Cardiac muscle cell (in vitro differentiated cells and primary cell): ENCODE measurements at places on chromosomes 2 and 18. TPM values are rescaled to one million over a fixed set of nuclear protein-coding genes. Genes with fewer than 3 reads are reported as not detected.

GRCh38 chr18:34548120-34548972 lies 161.8 kb upstream of the DTNA start:
- H3K4me3 ChIP-seq = no peak overlapping the region
- H3K27me3 ChIP-seq = no peaks in the 10 kb centered on the region
- no peaks in the 10 kb centered on the region for H3K4me1 ChIP-seq

- no peaks in the 10 kb centered on the region for H3K36me3 ChIP-seq
- H3K27ac ChIP-seq = no peak overlapping the region
- H3K4me1 ChIP-seq = no peaks in the 10 kb centered on the region
- H3K27me3 ChIP-seq = no peaks in the 10 kb centered on the region
Observed at GRCh38 chr2:19674051-19675002, 227.5 kb downstream of the TTC32 start.

- no peaks in the 10 kb centered on the region for H3K36me3 ChIP-seq
- no peaks in the 10 kb centered on the region for H3K4me1 ChIP-seq
- no peak overlapping the region for H3K4me3 ChIP-seq
Observed at GRCh38 chr2:205323929-205324328, 358.4 kb upstream of the NRP2 start.

- no peak overlapping the region for H3K27ac ChIP-seq
- H3K4me3 ChIP-seq = no peak overlapping the region
- DNase-seq = no peak
- H3K36me3 ChIP-seq = no peaks in the 10 kb centered on the region
- H3K4me1 ChIP-seq = no peaks in the 10 kb centered on the region
Observed at GRCh38 chr2:97688062-97688827, 18.7 kb downstream of the C2orf92 start.

DNA sequence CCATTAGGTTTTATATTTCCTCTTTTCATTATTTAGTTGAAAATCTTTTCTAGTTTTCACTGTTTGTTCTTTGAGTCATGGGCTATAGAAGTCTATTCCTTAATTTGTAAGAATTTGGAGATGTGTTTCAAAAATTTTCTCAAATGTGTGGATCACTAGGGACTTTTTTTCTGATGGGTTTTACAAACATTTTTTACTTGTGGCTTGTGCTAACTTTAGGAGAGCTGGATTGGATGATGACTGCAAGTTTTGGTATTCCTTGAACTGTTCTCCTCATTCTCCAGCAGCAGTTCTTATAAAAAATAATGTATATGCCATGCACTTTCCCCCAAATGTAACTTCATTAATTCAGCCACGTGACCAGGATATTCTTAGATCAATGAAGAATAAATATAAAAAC lies 94.7 kb upstream of the CWC22 start:
- H3K4me1 ChIP-seq = no peaks in the 10 kb centered on the region
- no peak for DNase-seq
- H3K27ac ChIP-seq = no peak overlapping the region
- H3K4me3 ChIP-seq = no peak overlapping the region
- H3K27me3 ChIP-seq = no peaks in the 10 kb centered on the region

- no peak overlapping the region for H3K27ac ChIP-seq
- no peaks in the 10 kb centered on the region for H3K36me3 ChIP-seq
- DNase-seq = no peak
- H3K27me3 ChIP-seq = peaks cover 21% of the 10 kb centered on the region
- H3K4me1 ChIP-seq = no peaks in the 10 kb centered on the region
Observed at GRCh38 chr2:196075196-196075595, 6.6 kb upstream of the DNAH7 start.

DNA sequence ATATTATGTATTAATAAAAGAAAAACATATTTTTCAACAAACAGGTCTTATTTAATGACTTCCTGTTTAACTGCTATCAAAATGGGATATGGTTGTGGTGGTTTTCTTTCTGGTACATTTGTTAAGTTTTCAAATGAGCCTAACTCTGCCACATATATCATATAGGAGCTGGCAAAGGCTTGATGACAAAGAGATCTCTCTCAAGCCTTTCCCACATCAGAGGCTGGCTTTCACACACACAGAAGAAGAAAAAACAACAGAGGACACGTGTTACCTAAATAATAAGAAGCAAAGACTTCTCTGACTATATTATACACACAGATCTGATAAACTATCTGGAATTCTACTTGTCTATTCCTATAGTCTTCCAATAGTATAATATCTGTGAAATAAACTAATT lies 46.1 kb downstream of the CFAP36 start:
- no peak overlapping the region for H3K4me3 ChIP-seq
- H3K27me3 ChIP-seq = no peaks in the 10 kb centered on the region
- H3K27ac ChIP-seq = no peak overlapping the region
- no peak for DNase-seq

- no peak for DNase-seq
- no peaks in the 10 kb centered on the region for H3K36me3 ChIP-seq
- no peaks in the 10 kb centered on the region for H3K27me3 ChIP-seq
- H3K4me3 ChIP-seq = no peak overlapping the region
- H3K4me1 ChIP-seq = peaks cover 23% of the 10 kb centered on the region
Observed at GRCh38 chr2:25328152-25329085, 13.3 kb downstream of the DNMT3A start.

DNA sequence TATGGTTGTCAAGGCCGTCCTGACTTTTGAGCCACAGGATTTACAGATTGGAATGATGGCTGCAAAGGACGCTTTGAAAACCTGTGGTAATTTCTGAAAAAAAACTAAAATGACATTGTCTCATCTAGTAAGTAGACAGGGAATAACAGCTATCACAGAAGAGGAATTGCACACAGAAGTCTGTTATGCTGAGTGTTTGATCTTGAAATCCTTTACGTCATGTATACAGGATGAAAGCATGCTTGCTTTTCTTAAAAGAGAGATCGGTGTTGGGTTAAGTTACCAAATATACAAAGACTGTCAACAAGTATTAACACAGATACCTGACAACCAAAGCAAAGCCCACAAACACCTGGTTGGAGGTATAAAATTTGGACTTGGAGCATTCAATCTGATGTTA lies 12.6 kb upstream of the SRSF7 start:
- no peaks in the 10 kb centered on the region for H3K27me3 ChIP-seq
- no peaks in the 10 kb centered on the region for H3K4me1 ChIP-seq
- no peaks in the 10 kb centered on the region for H3K36me3 ChIP-seq
- H3K27ac ChIP-seq = no peak overlapping the region
- no peak overlapping the region for H3K4me3 ChIP-seq

- DNase-seq = no peak
- no peaks in the 10 kb centered on the region for H3K36me3 ChIP-seq
- no peaks in the 10 kb centered on the region for H3K4me1 ChIP-seq
Observed at GRCh38 chr18:28485918-28486317, 309.0 kb upstream of the CDH2 start.

GRCh38 chr18:23062011-23062410 lies 73.3 kb upstream of the CABLES1 start:
- H3K4me3 ChIP-seq = no peak overlapping the region
- no peak overlapping the region for H3K27ac ChIP-seq
- no peaks in the 10 kb centered on the region for H3K27me3 ChIP-seq
- H3K4me1 ChIP-seq = no peaks in the 10 kb centered on the region
- no peaks in the 10 kb centered on the region for H3K36me3 ChIP-seq

GRCh38 chr2:166335284-166335683 lies 40.5 kb downstream of the SCN9A start:
- H3K4me1 ChIP-seq = no peaks in the 10 kb centered on the region
- H3K36me3 ChIP-seq = no peaks in the 10 kb centered on the region
- no peak overlapping the region for H3K4me3 ChIP-seq
- no peaks in the 10 kb centered on the region for H3K27me3 ChIP-seq

DNA sequence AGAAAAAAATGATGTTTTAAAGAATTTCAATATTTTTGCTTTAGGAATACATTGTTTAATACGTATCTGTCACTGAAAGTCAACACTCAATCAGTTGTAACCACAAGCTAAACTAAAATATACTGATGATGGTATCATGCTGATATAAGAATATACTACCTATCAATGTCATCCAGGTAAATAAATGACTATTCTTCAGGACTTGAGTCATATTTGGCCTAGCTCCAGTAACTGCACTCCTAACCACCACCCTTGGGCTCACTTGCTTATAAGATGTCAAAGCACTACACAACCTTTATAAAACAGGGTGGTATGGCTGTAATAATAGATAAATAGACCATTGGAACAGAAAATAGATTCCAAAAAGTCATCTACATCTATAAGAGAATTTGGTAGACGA lies 48.8 kb downstream of the RND3 start:
- no peaks in the 10 kb centered on the region for H3K27me3 ChIP-seq
- no peaks in the 10 kb centered on the region for H3K4me1 ChIP-seq
- no peaks in the 10 kb centered on the region for H3K36me3 ChIP-seq
- no peak overlapping the region for H3K4me3 ChIP-seq
- no peak for DNase-seq

- no peak overlapping the region for H3K27ac ChIP-seq
- H3K4me1 ChIP-seq = peaks cover 41% of the 10 kb centered on the region
- no peak overlapping the region for H3K4me3 ChIP-seq
- no peaks in the 10 kb centered on the region for H3K27me3 ChIP-seq
- no peak for DNase-seq
- no peaks in the 10 kb centered on the region for H3K36me3 ChIP-seq
Observed at GRCh38 chr2:72273384-72273783, 125.7 kb upstream of the CYP26B1 start.

FIGN gene
- 23.1 and 51.0 TPM in 2 replicates for total RNA-seq

DNAJC5G gene
- total RNA-seq = 3.6 and 14.1 TPM in 2 replicates

ERBB4 gene
- total RNA-seq = 29.7 and 38.1 TPM in 2 replicates

GPR45 gene
- not detected in 2 replicates for total RNA-seq

TMEM185B gene
- total RNA-seq = 32.9 and 43.4 TPM in 2 replicates
